CD4-positive, alpha-beta T cell treated with Interleukin-21 for 1 hour (primary cell): ENCODE measurements at places on chromosomes 3 and 15.

- DNase-seq: no peak
Measured at GRCh38 chr3:171347301-171348039, 112.7 kb downstream of the TNIK start.

DNA sequence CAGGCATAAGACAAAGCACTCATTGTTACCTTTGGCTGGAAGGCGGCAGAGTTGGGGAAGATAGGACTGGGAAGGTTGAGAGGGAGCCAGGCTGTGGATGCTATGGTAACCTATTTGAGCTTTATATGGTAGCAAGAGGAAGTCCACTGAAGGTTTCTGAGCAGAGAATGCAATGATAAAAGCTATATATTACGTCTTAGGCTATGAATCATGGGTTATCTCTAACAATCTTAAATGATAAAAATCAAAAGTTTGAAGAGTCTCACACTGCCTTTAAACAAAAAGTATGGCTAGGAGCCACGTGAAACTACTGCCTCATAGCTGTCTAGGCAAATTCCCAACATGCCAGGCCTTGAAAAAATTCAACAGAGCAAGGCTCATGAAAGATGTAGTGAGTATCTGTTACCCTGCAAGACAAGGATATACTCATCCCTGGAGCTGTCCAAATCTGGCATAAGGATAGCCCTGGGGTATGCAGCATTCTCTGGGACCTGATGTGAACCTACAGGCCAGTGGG is 4.1 kb downstream of the P3H2 start:
- DNase-seq: no peak

GRCh38 chr15:70741677-70742293 is 21.6 kb downstream of the UACA start:
- DNase-seq: no peak

DNA sequence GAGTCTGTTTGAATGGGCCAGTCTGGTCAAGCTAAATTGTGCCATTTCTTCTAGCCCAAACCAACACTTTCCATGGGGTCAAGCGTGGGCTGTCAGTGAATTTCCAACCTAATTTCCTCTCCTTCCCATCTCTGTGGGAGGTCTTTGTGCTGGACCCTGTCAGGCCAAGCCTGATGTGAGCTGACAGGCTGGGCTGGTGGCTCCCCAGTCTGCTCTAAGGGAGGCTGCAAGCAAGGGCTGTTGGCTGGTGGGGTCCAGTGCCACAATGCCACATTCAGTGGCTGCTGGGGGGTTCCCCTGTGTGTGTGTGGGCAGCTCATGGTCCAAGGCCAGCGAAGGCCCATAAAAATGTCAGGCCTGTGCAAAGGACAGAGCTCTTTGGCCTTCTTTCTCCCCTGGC is 216.1 kb downstream of the OPA1 start:
- DNase-seq: no peak

GRCh38 chr3:73451301-73451944 is 173.3 kb downstream of the PDZRN3 start:
- no peak for DNase-seq

DNA sequence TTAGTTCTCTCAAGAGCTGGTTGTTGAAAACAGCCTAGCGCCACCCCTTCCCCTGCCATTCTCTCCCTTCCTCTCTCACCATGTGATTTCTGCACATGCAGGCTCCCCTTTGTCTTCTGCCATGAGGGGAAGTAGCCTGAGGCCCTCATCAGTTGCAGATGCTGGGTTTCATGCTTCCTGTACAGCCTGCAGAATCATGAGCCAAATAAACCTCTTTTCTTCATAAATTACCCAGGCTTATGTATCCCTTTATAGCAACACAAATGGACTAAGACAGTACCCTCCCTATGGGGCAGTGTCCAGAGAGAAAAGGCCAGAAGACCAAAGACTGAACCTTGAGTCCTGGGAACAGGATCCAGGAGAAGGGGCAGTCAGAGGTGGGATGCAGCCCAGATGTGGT is 54.7 kb downstream of the CLEC3B start:
- DNase-seq: no peak
